HFFc6 (cell line): ENCODE measurements at places on chromosomes 1 and 21. TPM values are rescaled to one million over a fixed set of nuclear protein-coding genes. Genes with fewer than 3 reads are reported as not detected.
A peak's percentile ranks its signal among the peaks of the same experiment; 100 is the strongest.

- DNase-seq: peak; percentile 69
These were observed 7.7 kb downstream of the ARHGEF2 start for GRCh38 chr1:155970531-155971167.

Gene KRTAP10-10
- not detected in 3 replicates for total RNA-seq

DNA sequence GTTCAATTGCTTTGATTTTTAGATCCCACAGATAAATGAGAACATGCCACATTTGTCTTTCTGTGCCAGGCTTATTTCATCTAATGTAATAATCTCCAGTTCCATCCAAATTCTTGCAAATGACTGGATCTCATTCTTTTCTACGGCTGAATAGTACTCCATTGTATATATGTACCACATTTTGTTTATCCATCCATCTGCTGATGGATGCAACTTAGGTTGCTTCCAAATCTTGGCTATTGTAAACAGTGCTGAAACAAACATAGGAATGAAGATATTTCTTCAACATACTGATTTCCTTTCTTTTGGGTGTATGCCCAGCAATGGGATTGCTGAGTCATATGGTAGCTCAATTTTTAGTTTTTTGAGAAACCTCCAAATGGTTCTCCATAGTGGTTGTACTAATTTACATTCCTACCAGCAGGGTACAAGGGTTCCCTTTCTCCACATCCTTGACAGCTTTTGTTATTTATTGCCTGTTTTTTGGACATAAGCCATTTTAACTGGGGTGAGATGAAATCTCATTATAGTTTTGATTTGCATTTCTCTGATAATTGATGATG, 344.4 kb downstream of the KCTD3 start:
- DNase-seq: peak; percentile 71

DNA sequence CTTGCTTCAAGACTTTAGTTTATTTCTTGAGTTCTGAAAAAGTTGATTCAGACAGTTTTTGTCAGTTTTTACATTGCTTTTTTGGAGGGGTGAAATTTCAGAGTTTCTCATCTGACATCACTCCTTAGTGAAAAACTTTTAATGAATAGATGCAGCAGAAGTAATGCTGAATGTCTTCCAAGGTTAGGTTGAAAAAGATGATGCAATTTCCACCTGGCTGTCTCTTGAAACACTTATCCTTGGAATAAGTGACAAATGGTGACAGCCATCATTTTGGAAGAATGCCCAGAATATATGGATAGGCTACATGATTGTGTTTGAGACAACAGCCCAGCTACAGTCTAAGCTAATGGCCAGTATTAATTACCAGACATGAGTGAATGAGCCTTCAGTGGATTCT, 140.8 kb downstream of the ZNF644 start:
- DNase-seq: no peak

- peak; percentile 61 for DNase-seq
These were observed 93.1 kb downstream of the HHIPL2 start for GRCh38 chr1:222454782-222455181.

Gene DCST1
- total RNA-seq: not detected in 3 replicates

Gene IVL
- total RNA-seq: not detected in 3 replicates

DNA sequence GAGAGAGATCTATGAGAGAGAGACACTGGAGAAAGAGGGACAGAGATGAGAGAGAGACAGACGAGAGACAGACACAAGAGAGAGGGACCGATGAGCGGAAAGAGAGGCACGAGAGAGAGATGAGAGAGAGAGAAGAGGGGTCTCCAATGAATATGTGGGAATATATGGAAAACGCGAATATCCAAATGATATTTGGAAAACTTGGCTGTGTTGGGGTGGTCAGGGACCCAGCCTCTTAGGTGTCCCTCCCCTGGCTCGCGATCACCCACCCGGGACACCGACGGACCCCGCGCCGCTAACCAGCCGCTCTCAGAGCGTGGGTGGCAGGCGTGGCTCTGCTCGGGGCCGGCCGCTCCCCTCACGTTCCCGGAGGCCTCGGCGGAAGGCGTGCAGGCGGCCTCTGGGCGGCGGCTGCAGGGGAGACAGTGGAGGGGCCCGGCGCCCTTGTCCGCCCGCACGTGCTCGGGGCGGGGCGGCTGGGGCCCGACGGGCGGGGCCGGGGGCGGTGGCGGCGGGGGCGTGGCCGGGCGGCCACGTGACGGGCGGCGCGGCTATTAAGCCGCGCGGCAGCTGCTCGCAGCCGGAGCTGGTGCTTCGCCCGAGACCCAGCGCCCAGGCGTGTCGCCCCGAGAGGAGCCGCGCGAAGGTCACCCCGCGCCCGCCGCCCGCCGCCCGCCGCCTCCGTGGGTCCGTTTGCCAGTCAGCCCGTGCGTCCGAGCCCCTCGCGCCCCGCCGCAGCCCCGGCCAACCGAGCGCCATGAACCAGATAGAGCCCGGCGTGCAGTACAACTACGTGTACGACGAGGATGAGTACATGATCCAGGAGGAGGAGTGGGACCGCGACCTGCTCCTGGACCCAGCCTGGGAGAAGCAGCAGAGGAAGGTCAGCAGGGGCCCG, at the start of gene ACTN2:
Gene ACTN2, plus strand, starts transcription at position 583 of the 898 bp plus-strand sequence. Its CDS starts 175 bp downstream, at position 758.
- no peak for DNase-seq

DNA sequence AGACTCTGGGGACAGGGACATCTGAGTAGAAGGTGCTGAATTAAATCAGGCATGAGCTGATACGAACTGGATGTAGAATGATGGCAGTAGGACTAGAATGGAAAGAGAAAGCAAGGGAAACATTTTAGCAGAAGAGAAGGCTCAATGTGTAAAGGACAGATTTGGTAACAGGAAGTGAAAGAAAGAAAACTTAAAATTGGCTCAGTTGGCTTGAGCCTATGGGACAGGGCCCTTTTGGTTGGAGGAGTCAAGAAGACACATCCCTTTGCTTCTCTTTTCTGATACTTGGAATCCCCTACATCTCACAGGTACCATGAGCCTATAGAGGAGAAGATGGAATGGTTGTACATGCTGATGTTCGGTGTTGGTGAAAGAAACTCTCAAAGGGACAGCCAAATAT, 300.6 kb upstream of the PLXNA2 start:
- no peak for DNase-seq

DNA sequence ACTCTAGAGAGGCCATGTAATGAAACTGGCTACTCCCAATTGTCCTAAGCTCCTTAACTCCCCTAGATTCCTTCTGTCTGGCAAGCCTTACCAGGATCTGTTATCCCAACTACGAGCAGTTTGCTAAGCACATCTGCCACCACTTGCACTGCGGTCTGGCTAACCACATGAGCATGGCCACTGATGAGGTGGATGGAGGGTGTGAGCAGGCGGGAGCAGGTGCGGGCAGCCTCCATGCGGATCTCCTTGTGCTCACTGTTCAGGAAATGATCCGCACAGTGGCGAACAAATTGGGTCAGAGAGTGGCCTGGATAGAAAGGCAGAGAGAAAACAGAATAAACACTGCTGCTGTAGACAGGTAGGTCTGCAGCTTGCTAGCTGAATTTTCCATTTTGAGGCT, 24.0 kb downstream of the MTOR start:
- no peak for DNase-seq

- DNase-seq: no peak
These were observed 203.2 kb downstream of the PDE4B start for GRCh38 chr1:65995928-65996327.

GRCh38 chr1:93815366-93816110, 63.5 kb downstream of the DNTTIP2 start:
- DNase-seq: no peak

Gene SMPDL3B
- not detected in 3 replicates for total RNA-seq

DNA sequence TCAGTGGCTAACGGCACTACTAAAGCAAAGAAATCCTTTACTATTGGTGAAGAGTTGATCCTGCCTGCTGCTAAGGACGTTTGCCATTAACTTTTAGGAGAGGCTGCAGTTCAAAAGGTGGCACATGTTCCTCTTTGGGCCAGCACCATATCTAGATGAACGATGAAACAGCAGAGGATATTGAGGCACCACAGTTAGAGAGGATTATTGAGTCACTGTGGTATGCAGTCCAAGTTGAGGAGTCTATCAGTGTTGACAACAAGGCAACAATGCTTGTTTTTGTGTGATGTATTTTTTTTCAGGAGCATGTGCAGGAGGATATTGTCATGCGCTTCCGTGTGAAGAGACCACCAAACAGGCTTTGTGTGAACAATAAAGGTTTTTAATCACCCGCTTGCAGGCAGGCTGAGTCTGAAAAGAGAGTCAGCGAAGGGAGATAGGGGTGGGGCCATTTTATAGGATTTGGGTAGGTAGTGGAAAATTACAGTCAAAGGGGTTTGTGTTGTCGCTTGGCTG, 80.9 kb downstream of the UCHL5 start:
- no peak for DNase-seq

DNA sequence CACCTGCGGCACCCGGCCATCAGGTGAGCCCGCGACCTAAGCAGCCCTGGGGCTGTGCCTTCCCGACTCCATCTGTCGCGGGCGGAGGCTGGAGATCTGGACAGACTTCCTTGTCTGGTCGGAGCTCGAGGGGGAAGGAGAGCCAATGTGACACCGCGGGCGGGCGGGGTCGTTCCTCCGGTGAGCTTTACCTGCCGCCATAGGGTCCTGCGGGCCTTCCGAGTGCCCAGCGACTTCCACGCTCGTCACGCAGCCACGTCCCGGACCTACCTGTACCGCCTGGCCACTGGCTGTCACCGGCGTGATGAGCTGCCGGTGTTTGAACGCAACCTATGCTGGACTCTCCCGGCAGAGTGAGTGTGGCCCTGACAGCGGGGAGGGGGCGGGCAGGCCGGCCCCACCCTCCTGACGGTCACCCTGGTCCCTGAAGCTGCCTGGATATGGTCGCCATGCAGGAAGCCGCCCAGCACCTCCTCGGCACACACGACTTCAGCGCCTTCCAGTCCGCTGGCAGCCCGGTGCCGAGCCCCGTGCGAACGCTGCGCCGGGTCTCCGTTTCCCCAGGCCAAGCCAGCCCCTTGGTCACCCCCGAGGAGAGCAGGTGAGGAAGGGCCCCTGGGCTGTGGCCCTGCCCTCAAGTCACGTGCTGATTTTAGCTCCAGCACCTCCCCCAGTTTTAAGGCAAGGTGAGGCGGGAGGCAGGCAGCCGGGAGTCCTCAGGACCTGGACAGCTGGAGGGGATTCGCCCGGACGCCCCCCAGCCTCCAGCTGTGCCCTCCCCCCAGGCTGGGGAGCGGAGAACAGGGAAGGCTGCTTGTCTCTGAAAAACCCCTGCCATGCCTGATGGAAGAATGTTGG, 1.1 kb downstream of the PUSL1 start:
- no peak for DNase-seq

Gene MPL
- not detected in 3 replicates for total RNA-seq

- DNase-seq: no peak
These were observed 96.4 kb upstream of the KCNJ6 start for GRCh38 chr21:38012672-38013071.

DNA sequence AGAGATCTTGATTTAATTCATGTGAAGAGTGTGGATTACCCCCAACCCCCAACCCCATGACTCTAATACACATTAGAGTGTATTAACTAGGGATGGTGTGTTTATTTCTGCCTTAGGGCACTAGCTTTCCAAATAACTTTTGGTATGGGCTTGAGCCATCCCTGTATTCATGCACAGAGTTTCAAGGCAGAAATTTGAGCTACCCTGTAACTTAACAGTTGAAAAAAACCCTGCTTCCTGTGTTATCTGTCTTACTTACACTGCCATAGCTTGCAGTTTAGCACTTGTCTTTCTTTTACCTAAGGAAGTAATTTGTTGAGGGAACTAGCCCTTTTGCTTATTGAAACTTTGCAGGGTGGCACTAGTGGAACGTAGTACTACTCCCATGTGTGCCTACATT, 6.3 kb downstream of the SRSF11 start:
- DNase-seq: no peak

DNA sequence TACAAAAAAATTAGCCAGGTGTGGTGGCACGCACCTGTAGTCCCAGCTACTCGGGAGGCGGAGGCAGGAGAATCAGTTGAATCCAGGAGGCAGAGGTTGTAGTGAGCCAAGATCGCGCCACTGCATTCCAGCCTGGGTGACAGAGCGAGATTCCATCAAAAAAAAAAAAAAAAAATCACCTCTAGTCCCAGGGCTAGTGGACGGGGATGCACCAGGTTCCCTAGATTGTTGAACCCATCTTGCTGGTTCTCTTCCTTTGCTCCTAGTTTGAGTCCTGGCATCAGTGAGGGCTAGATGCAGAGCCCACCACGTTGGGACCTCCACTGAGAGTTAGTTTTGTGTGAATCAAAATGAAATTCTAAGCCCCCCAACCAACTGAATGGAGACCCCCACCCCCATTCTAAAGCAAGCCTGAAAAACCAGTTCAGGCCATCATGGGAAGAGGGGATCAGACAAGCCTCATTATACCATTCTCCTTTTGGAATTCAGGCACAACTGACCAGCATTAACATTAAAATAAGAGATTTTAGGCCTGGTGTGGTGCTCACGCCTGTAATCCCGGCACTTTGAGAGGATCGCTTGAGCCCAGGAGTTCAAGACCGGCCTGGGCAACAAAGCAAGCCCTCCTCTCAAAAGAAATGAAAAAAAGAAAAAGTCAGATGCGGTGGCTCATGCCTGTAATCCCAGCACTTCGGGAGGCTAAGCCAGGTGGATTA, 17.9 kb upstream of the L1TD1 start:
- no peak for DNase-seq

- no peak for DNase-seq
These were observed 165.5 kb downstream of the KAZN start for GRCh38 chr1:14763977-14764376.

DNA sequence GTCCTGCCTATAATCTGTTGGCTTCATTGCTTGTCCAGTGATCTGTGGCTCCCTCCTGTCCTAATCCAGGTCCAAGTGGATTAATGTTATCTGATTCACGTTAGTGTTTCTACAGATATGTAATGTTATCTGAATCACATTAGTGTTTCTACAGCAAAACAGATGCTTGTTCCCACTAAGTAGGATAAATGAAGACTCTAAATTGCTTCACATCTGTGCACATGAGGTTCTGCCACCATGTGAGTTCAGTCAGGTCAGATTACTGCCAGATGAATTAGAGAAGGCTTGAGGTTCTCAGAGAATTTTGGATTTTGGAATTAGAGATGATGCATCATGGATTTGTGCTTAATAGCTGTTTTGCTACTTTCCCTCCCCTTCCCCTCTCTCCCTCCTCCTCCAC, 13.2 kb downstream of the DISC1 start:
- no peak for DNase-seq

DNA sequence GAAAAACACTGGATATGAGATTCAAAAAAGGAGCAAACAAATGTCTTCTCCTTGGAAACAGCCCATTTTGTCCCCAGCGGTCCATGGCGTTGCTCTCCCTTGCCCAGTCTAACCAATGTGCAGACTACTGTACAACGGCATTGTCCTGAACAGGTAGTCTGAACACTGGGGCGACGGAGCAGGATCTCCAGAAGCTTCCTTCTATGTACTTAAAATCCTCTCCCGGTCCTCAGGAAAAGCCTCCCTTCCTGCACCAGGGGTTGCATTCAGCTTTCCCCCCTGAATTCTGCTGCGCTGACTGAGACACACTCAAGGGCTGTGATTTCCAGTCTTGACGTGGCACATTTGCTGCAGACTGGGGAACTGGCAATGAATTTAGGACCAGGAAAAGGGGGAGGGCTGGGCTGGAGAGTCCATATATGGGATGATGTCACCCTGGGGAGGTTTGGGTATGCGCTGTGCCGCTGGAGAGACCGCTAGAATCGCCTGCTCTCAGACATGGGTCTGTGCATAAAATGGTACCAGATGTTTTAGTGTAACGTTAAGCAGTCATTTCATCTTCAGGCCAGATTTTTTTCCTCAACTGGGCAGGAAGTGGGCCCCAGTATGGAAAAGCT, 275.9 kb upstream of the C1orf105 start:
- peak; percentile 95 for DNase-seq

- DNase-seq: peak; percentile 60
These were observed 52.8 kb downstream of the TNFSF18 start for GRCh38 chr1:172997941-172998361.
